IgD-negative memory B cell (primary cell): ENCODE measurements at places on chromosomes 6 and 20. TPM values are rescaled to one million over a fixed set of nuclear protein-coding genes. Genes with fewer than 3 reads are reported as not detected.

Gene ADAM33
- polyA plus RNA-seq, result not detected

Gene GLYATL3
- not detected for polyA plus RNA-seq

Gene SLC22A16
- polyA plus RNA-seq, result not detected

Gene SLC22A1
- 0.18 TPM for polyA plus RNA-seq

Gene RIPPLY2
- not detected for polyA plus RNA-seq

Gene ID1
- polyA plus RNA-seq, result 2.2 TPM

Gene DNAH8
- polyA plus RNA-seq, result 0.94 TPM

Gene SLC25A27
- polyA plus RNA-seq, result not detected

Gene IL20RA
- not detected for polyA plus RNA-seq

Gene CLPSL1
- polyA plus RNA-seq, result not detected

Gene DLK2
- not detected for polyA plus RNA-seq

Gene GJA1
- not detected for polyA plus RNA-seq

Gene CCM2L
- polyA plus RNA-seq, result not detected

Gene PNLDC1
- 0.89 TPM for polyA plus RNA-seq

Gene BTNL2
- polyA plus RNA-seq, result not detected

Gene BCAS1
- polyA plus RNA-seq, result 1.8 TPM

Gene ALDH8A1
- polyA plus RNA-seq, result not detected

Gene MAP3K7
- polyA plus RNA-seq, result 22.3 TPM

Gene MCUR1
- 18.0 TPM for polyA plus RNA-seq

Gene RRAGD
- polyA plus RNA-seq, result 1.0 TPM

Gene MTFR2
- polyA plus RNA-seq, result 1.5 TPM
